ENCODE measurements at places on chromosomes 3 and 15.
A peak's percentile ranks its signal among the peaks of the same experiment; 100 is the strongest.

- no peak for DNase-seq
These were observed 111.7 kb upstream of the OSTN start for GRCh38 chr3:191087391-191087790.

GRCh38 chr3:40739971-40740370 is 215.2 kb downstream of the ZNF621 start:
- no peak for DNase-seq

DNA sequence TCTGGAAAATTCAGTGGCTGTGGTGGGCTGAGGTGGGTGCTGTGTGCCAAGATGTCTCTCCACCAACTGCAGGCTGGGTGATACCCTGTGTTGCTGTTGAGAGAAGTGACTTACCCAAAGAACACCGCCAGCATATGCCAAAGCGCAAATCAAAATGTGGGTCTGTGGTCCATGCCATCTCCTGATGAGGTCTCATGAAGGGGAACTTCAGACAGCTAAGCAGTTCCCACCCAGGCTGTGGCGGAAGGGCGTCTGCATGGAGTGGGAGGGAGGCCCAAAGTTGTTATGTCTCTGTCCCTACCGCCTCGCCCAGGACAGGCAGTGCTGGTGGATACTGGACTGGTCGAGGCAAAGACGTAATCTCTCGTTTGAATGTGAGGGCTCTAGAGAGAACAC is 70.9 kb upstream of the PLXNA1 start:
- DNase-seq, result no peak

DNA sequence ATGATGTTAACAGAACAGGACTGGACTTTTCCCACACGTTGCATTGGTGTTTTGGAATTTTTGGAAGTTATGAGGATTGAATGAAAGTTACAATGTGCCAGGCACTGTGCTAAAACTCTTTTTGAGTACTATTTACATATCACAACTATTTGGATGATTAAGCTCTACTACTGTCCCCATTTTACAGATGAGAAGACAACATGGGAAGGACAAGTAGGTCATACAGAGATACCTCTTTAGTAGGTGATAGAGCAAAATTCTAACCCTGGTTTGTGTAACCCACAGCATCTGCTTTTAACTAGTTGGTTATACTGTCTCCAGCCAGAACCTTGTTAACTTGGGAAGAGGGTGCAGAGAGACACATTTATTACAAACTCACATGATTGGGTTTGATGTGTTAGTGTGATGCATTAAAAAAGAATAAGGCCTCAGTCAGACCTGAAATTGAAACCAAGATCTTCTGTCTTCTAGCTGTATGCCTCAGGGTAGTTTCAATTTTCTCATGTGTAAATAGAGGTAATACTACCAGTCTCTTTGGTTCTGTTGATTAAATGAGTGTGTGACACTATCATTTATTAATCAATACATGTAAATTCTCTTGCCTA is 1.4 kb downstream of the NDUFB4 start:
- DNase-seq, result no peak

DNA sequence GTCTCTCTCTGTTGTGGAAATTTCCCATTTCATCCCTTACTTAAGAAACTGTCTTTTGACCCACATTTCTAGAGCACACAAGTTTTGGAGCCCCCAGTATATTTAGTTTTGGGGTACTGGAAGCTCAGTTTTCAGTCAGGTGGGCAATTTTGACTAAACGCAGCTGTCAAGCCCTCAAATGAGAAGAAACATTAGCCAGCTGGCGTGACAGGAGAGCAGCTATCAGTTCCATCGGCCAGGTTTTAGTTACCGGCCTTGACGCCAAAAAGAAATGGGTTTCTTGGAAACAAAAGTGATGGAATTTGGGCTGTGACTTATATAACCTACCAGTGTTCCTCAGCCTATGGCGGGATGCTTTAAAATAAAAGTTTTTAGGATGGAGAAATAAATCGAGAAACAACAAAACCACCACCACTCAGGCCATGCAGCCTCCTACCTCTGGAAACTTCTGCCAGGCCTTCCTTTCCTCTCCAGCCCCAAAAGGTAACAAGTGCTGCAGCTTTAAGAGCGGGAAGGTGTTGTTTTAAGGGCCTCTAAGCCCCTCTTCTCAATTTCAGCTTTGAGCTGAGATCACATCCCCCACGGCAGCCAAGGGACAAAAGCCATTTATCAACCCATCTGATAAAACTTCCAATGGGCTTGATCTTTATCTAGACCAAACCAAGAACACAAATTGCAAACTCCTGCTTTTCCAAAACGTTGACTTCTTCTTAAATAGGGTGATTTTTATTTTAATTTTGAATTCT is 18.3 kb downstream of the RGMA start:
- DNase-seq, result no peak

DNA sequence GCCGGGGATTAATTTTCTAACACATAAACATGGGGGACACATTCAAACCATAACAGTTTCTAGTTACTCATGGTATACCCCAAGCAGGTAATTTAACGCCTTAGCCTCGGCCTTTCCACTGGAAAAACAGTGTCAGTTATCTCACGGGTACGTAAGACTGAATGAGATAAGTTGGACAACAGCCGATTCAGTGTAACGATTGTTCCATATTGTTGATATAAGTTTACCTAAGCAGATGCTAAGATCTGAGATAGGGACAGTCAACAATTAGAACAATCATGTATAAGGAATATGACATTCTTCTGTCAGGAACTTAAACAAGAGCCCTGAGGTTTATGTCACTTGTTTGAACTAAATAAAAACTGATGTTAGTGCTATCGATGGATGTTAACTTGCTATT is 130.8 kb downstream of the GHSR start:
- DNase-seq, result no peak

DNA sequence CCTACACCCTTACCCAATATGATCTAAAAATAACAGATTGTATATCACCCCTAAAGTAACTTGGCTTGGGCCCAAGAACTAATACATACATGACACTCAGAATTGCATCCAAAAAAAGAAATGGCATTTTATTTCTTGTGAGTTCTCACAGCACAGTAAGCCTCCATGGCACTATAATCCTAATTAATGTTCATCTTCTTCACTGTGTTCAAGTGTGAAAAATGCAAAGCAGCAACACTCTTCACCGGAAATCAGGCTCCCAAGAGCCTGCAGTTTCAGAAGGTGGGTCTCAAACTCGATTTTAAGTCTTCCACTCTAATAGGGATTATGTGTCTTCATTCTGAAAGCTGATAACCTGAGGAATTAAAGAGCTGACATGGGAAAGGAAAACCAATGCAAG is 142.8 kb upstream of the TSC22D2 start:
- DNase-seq, result no peak

- DNase-seq, result peak; percentile 91
These were observed 41.6 kb upstream of the STRIT1 start for GRCh38 chr3:155334914-155335723.

DNA sequence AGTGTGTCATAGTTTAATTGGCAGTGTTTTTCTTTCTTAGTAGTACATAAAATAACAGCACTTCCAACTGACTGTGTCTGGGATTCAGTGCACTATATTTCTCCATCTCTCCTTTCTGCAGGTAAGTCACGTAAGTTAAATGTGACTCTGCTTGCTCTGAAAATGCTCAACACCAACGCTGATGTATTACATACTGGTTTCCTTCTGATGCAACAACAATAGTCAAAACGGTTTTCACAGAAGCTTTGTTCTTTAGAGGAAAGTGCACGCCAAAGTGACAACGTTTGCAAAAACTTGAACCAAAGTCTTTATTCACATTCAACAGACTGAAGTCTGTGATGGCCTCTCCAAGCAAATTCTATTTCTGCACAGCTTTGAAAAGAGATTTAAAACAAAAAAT is 707.1 kb upstream of the CFAP20DC start:
- DNase-seq, result no peak

DNA sequence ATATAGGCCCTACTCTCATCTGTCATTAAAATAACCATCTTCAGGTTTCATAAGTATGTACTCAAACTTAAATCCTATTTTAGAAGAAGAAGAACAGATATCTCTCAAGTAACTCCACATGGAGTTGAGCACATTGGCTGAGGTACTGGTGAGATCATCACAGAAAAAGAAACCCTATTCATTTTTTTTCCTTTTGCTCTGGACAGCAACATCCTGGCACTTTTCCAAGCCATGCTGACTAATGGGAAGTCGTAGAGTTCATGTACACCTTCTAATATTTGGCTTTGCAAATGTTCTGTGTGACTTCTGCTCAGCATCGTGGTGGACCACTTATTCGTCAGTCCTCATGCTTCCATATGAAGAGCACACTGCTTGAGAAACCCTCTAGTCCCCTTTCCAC is 336.0 kb upstream of the KCNH8 start:
- no peak for DNase-seq

DNA sequence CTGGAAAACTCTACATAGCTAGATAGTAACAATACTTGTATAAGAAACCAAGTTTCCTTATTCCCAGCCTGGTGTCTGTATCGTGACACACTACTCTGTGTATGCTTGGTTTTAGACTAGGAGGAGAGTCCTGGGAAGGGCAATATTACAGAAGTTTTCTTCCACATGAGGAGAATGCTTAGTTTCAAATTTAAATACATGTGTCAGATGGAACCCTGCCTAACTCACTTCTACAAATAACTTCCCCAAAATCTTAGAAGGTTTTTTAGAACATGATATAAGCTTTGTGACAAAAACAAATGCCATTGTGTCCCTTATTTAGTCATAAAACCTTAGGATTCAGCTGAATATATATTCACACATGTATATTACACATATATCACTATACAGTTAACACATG is 7.2 kb upstream of the IL20RB start:
- no peak for DNase-seq

Measured in GDM1 (cell line).